ENCODE measurements at places on chromosomes 3 and 15.

GRCh38 chr3:159941038-159942000 lies 47.3 kb upstream of the IL12A start:
- DNase-seq: no peak

GRCh38 chr15:93803421-93804152 lies 427.8 kb upstream of the MCTP2 start:
- DNase-seq: no peak

GRCh38 chr15:86571873-86572272 lies 492.2 kb downstream of the AGBL1 start:
- DNase-seq: no peak

GRCh38 chr15:101262551-101262950 lies 10.7 kb upstream of the CHSY1 start:
- DNase-seq: no peak

- no peak for DNase-seq
Observed at GRCh38 chr15:70209499-70209898, 111.8 kb upstream of the TLE3 start.

- peak; percentile 29 for DNase-seq
Observed at GRCh38 chr3:127074900-127075360, 92.0 kb downstream of the PLXNA1 start.

GRCh38 chr3:154307363-154307762 lies 16.9 kb downstream of the DHX36 start:
- DNase-seq: no peak

GRCh38 chr15:39354189-39354588 lies 226.7 kb upstream of the THBS1 start:
- DNase-seq: no peak

DNA sequence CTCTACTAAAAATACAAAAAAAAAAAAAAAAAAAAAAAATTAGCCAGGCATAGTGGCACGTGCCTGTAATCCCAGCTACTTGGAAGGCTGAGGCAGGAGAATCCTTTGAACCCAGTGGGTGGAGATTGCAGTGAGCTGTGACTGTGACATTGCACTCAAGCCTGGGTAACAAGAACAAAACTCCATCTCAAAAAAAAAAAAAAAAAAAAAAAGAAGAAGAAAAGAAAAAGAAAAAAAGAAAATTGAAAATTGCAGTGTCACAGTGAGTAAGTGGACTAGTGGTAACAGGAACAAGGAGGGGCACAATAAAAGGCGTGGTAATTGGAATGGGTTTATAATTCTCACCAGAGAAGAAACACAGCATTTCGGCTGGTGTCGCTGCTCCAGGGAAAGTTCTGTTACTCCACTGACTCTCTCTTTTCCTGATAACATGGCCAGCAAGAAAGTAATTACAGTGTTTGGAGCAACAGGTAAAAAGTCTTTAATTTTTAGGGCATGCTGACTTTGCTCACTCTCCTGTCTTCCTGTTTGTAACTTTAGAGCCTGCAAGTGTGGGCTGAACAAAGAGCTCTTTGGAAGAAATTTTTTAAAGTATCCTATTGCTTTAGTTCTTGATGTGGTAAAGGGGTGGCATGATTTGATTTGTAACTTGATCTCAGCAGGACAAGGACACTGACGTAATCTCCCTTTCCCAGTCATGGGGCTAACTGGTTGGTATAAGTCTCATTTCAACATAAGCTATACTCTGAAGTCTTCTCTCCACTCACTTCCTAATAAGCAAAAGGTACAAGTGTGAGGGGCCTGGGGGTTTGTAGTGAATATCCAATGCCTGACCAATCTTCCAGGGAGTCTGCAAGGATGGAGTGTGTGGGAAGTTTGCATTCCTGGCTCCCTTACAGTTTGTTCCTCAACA lies 22.1 kb upstream of the TRA2B start:
- no peak for DNase-seq

DNA sequence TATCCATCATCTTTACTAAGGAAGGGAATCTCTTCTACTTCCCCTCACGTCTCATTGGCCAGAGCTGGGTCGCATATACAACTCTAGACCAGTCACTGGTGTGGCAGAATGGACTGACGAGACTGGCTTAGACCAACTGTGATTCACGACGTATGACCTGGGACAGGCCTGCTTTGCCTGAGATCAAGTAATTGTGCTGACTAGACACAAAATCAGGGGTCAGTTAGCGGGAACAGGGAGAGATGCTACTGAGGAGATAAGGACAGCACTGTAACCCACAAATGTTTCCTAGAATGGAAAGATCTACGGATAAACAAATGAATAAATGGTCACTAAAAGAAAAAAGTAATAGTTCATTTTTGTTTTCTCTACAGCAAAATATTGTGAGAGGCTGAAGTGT lies 308.3 kb downstream of the MAGI1 start:
- DNase-seq: no peak

- no peak for DNase-seq
Observed at GRCh38 chr3:61353382-61353781, 102.1 kb upstream of the FHIT start.

Measured in NCI-H1694 treated with DMSO at 0.1 percent for 48 hours (cell line).